ENCODE measurements at places on chromosomes 5 and 9.

DNA sequence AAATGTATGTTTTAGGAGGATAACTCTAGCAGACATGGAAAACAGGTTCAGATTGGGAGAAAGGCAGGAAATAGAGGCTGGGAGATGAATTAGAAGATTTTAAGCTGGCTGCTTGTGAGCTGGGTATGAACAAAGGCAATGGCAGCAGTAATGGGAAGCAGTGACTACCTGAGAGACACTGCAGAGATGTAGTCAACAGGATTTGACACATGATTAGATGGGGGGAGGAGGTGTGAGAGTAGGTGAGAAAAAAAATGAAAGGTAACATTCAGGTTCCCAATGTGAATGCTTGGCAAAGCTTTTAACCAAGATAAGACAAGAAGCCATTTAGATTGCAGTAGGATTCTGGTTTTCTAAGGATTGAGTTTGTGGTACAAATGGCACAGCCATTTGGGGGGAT is 22.8 kb upstream of the IFNE start:
- DNase-seq = no peak

DNA sequence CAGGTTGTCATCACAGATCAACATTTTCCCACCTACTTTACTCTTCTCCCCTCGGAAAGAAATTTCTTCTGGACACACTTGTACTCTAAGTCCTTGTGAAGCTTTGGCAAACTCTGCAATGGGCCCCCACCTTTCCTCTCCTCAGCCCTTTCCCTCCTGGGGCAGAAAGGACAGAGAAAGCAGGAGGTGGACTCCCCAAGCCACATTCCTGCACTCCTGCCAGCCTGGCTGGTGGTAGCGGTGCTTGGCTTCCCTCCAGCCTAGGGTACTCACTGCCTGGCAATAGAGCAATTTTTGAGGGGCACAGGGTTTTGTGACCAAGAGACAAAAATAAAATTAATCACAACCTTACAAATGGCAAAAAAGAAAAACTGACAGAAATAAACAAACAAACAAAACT is 451.4 kb downstream of the ZSWIM6 start:
- DNase-seq = no peak

DNA sequence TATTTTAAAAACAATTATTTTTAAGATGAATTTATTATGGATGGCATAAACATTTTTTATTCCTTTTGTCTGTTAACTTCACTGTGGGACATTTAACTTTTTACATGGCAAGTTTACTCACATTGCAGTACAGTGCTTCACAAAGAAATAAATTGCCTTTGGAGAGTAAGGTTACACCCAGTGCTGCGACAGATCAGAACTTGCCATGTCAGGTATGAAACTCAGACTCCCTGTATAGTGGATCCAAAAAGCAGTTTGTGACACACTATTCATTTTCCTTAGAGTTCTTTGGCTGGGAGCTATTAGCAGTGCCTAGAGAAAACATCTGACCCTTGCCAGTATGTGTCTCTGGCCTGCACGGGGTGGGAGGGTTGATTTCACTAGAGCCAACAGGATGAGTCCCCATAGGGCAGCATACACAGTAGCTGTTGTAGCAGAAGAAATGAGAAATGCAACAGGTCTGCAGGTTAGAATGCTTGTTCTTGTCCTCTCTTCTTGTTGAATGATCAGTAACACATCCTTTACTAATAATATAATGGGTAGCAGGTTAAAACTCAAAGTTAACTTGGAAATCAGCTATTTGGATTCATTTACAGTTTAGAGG is 42.9 kb downstream of the STARD4 start:
- no peak for DNase-seq

GRCh38 chr9:136750526-136750925 is 2.2 kb upstream of the LCN6 start:
- DNase-seq = no peak

DNA sequence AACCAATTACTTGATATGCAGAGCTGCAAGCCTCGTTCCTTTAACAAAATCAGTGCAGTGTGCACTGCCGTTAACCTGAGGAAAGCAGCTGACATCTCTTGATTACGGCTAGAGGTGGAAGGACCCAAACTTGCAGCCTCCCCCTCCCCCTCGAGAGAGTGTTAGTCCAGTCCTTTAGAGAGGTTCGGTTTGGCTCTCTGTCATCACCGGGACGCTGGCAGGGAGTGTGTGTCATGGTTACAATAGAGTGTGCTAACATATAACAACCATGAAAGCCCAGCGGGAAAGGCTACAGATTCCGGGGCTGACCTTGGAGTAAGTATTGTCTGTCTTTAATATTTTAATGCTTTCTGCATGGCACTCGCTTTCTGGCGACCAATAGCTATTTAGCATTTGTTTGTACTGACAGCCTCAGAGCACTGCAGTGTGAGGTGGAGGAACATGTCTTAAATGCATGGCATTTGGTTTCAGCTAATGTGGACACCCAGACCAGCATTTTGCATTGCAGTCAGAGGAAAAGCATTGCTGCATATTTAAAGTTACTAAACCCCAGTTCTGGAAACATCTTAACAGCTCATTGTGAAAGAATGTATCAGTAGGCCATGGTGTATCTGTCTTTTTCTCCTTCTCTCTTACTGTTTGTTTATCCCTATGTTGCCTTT is 237.5 kb downstream of the CD180 start:
- DNase-seq = no peak

DNA sequence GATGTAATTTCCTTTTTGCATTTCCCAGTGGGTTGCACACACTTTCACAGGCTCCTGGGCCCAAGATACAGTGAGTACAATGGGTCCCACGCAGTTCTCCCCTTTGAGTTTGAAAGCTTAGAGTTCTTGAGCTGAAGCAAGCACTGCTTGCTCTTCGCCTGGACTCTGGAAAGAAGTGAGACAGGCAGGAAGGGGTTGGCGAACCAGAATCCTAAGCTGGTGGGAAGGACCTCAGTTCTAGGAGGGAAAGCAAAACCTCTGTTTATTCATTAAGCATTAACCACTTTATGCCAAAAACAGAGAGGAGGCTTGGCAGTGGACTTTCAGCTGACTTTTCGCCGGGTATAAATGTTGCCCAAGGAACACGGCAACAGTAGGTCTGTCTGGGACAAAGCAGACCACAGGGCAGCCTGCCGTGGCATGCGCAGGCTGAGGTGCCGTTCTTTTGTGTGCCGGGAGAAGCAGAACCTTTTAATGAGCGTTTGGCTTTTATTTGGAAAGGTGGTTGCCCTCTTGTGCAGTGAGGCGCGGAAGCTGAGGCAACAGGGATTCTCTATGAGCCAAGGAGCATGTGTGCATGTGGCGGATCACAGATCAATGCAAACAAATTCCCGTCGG is 239.9 kb upstream of the PANK3 start:
- DNase-seq = no peak

GRCh38 chr9:135907006-135907430 is 328 bp downstream of the CAMSAP1 start:
- DNase-seq = no peak

DNA sequence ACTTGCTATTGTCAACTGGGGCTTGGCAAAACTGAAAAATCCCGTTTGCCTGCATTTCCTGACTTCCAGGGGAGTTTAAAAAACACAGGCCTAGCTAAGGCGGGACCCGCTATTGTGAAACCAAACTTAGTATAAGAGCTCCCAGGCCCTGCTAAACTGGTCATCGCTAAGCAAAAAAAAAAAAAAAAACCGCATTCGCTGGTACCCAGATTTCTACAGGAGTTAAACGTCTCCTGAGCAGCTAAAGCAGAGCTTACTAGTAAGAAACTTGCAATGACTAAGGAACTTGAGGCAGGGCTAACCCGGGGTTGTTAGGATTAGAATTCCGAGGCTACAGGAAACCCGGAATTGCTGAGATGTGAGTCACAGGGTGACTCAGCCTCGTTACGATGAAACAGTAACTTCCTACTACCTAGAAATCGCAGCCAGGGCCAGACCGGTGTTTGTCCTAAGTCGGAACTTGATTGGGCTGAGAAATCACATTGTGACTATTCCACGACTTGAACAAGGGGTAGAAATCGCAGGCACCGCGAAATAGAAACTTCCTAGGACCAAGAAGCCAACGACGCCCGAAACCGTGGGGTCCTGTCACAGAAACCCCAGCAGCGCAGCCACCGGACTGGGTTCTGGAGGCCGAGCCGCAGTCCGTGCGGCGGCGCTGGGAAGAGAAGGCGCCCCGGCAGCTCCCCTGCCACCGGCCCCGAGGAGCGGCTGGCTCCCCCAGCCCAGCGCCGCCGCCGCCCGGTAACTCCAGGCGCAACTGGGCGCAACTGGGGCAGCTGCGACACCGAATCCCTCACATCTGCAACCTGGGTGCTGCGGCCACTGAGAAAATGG is 89.4 kb downstream of the ANXA2R start:
- peak; percentile 46 for DNase-seq

GRCh38 chr5:126419102-126419501 is 4.1 kb upstream of the GRAMD2B start:
- no peak for DNase-seq

DNA sequence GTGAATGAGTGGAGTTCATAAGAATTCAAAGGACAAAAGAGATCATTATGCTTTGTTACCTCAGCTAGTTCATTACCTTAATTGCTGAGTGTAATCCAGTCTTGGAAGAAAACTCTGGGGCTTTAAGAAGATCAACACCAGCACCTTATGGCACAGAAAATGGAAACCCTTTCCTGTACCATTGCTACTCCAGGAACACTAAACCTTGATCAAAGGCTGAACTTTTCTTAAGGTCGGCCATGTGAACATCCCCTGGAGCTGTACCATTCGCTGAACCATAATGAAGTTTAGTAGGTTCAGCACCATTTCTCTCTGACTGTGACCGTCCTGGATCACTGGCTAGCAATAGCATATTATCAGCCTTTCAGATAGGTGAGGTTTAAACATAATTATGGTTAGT is 97.4 kb downstream of the PBX3 start:
- DNase-seq = no peak

- DNase-seq = no peak
These were observed 12.0 kb downstream of the REXO4 start for GRCh38 chr9:133405508-133406438.

DNA sequence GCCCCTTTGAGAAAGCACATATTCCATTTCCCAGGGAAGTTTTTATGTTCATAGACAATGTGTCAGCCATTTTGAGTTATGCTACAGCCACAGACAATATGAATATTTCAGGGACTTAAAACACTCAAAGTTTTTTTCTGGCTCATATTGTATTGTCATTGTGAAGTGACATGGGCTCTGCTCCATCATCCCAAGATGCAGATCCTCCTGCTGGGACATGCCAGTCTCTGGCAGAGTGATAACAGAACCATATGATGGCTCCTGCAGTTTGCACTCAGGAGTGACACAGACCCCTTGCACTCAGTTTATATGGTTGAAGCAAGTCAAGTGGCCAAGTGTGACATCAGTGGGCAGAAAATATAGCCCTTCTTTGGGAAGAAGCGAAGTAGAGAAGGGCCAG is 498.4 kb upstream of the TUSC1 start:
- no peak for DNase-seq

- no peak for DNase-seq
These were observed 13.6 kb downstream of the LRRC8A start for GRCh38 chr9:128895556-128895955.

DNA sequence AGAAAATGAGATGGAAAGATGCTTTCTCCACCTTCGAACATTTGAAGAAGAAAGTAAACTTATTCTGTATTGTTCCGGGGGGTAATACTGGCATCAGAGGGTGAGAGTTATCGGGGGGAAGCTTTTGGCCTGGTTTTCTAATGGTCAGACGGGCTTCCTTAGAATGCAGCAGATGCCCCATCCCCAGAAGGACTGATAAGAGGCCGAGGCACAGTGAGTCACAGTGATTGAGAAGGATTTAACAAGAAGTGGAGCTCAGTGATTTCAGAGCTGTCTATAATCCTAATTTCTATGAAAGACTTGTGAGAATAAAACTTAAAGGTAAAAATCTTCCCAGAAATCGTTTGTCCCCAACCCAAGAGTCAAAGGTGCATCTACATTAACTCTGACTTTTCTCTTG is 123.9 kb downstream of the DOCK8 start:
- no peak for DNase-seq

GRCh38 chr9:13137426-13137825 is 142.1 kb downstream of the MPDZ start:
- DNase-seq = no peak

DNA sequence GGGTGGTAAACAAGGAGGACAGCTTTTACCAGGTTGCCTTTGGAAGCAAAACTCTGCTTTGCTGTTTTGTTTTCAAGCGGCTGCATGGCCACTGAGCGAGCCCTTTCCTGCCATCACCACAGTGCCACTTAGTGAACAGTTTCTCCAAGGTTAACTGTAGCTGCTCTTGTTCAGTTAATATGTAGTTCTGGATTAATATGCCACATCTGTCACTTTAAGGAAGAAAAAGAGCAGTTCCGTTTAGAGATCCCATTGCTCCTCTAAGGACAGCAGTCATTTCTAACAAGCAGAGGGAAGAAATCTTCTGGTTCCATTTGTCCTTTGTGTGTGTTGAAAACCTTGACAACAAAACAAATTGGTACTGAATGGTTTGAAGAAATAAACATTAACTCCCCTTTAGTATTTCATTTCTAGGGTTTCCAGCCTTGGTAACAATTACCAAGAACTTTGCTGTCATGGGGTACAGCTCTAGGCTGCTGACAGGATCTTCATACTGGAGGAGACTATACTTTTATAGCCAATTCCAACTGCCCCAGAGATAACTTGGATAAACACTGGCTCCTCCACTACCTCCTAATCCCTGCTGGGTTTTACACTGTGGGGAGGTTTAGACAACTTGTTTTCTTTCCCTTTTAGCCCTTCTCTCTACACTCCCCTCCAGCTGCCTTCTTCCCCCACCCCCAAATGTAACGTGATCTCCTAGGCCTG is 10.3 kb upstream of the ABL1 start:
- DNase-seq = no peak

DNA sequence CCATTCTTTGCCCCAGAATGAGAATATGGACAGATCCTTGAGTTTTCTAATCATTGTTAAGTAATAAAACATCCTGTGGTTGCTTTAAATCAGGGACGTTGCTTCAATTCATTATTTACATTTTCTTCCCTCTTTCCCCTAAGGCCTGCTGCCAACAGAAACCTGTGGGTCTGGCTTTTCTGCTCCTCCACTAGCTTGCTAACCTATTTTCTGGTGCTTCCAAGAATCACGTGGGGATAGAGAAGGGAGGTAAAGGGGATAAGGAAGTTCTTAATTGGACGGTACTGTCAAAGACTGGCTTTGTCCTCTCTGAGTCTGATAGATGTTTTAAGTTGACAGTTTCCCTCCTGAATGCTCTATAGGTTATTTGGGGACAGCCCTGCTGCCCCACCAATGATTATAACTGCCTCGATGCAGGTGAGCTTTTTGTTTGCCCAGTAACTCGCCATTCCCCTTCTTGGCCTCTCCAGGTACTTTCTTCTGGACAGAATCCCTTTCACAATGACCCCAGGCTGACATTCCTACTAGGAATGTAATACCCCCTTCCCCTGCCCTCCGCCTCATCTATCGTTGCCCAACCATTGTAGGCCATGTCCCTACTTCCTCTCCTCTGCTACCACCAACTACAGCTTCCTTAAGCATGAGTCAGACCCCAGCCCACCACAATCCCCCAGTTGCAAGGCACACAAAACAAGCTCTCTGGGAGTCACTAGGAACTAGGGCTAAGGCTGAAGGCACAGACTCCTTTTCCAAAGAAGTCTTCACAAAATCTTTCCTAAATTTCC is 19.9 kb upstream of the CPEB4 start:
- DNase-seq = no peak
